Spinal cord (tissue), 10 donors: ENCODE measurements at places on chromosomes 6 and 20.
A peak's percentile ranks its signal among the peaks of the same experiment; 100 is the strongest.

DNA sequence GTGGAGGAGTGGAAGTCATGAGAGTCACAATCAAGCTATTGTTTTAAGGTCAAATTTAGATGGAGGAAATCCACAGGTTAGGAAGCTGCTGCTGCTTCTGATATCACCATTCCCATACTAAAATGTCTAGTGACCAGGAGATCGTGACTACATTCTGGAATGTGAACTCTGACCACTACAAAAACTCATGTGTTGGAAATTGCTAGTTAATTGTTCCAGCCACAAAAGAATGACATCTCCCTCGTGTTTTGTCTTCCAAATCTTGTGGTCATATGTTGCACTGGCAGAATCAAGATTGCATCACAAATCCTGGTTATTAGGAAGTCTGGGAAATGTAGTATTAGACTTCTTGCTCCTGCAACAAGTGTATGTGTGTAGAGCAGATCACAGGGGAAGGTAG lies 441.9 kb downstream of the CD109 start:
- DNase-seq = no peak

- DNase-seq = no peak
These were observed 20.7 kb downstream of the NKX2-4 start for GRCh38 chr20:21376626-21377025.

DNA sequence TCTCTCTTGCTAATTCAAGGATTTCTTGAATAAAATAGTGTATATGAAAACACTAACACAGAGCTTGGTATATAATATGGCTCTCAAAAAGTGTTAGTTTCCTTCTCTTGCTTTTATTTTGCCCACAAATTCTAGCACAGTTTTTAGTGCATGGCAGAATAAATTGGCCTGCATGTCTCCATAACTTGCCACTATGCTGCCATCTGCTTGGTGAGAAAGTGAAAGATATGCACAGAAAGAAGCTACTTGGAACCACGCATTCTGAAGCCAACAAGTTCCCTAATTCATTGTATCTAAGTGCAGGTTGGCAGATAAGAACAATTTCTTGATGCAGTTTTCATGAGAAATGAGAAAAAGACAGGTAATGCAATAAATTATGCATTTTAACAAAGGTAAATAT lies 101.2 kb downstream of the EPHA7 start:
- no peak for DNase-seq

DNA sequence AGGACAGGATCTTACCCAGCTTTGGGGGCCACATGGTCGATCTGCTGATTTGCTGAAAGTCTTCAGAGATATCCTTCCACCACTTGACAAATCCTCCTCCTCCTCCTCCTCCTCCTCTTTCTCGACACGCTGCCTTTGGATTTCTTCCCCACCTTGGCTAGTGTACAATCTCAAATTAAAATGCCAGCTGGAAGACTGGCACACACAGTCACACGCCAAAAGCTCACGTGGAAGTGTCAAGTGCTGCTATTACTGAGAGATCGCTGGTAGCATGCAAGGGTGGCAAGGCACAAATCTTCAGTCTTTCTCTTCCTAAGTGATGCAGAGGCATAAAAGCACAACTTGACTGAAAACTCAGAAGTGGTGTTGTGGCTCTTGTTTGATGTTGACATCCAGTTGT lies 35.3 kb downstream of the GPR6 start:
- DNase-seq = no peak

DNA sequence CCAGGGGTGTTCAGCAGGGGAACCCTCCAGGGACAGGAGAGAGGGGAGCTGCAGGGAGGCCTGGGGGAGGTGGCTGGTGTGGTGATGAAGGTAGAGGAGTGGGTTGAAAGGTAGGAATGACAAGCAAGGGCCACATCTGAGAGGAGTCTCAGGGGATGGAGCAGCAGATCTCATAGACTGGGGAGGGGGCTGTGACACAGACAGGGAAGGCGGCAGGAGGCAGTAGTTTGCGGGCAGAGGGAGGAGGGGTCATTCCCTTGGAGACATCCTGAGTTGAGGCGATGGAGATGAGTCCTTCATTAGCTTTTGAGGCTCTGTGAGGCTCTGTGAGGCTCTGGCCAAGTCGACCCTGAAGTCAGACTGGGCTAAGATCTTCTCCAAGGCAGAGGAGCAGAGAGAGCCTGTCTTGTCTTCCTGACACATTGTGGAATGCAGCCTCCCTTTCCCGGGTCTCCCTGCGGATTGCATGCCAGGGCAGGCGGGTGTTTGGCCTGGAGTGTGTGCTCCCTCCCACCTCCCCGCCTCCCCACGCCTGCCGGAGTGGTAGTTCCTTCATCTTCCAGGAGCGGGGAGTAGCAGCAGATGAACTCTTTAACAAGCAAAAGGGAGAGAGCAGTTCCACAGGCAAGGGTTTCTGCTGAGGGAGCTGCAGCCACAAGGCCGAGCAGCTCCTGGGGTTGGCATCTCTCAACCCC lies 34.3 kb upstream of the MLN start:
- peak; percentile 45 for DNase-seq

GRCh38 chr6:93516441-93516840 lies 97.1 kb upstream of the EPHA7 start:
- DNase-seq = no peak

GRCh38 chr6:13445005-13445743 lies 42.2 kb downstream of the GFOD1 start:
- no peak for DNase-seq
